ENCODE measurements at places on chromosomes 13 and 19.

- DNase-seq: no peak
These were observed 116.2 kb downstream of the OLFM4 start for GRCh38 chr13:53144826-53145225.

DNA sequence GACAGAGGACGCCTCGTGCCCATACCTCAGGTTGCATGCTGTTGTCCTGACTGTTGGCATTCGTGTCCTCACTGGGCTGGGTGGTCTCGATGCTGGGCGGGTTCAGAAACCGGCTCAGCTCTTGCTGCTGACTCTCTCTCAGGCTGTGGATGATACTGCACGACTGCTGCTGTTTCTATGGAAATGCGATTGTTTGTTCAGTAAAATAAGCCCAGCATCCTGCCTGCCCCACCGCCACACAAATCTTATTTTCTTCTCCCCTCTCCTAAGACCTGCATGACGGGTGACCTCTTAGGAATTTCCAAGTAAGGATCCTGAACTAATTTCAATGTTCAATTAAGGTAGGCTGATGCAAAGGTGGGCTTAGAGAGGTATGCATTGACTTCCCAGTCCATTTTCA lies 356.5 kb downstream of the NALCN start:
- peak; percentile 56 for DNase-seq

DNA sequence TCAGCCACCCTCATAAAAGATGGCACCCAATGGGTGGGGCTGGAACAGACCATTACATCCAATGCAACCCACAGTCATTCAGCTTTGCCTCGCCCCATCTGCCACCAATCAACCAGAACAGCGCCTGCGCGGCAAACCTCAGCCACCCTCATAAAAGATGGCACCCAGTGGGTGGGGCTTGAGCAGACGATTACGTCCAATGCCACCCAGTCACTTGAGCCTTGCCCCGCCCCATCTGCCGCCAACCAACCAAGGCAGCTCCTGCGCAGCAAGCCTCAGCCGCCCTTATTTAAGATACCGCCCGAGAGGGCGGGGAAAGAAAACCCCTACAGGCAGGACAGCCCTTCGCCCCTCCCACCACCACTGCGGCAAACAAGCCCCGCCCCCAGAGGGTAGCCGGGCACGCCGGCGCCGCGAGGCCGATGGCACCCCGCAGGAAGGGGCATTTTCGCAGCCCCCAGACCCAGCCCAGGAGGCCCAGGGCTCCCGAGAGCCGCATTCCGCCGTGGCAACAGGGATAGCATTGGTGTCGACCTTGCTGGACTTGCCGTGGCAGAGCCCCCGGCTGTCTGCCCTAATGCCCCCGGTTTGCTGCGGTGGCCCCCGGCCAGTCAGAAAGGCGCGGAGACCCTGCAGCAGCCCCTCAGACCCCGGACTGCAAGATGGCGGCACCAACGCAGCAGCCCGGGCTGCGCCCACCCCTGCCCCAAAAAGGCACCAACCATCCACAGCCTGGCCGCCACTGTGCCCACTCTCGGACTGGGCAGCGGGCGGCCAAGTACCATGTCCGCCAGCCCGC lies 675 bp downstream of the PEG3 start:
- no peak for DNase-seq

DNA sequence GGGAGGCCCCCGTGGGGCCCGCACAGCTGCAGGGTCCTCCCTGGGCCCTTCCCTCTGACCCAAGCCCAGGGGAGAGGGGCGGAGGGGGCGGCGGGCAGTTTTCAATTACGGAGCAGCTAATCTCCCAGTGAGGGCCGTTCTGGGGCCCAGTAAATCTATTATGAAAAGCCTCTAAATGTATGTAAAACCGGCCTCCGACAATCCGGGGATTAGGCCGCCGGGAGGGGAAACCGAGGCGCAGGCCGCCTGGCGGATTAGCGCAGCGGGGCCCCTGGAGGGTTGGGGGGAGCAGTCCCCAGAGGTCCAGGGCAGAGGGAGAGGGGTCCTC lies 25.1 kb downstream of the EFNA2 start:
- DNase-seq: no peak

- no peak for DNase-seq
These were observed 2.5 kb downstream of the ZNRF4 start for GRCh38 chr19:5457709-5458108.

DNA sequence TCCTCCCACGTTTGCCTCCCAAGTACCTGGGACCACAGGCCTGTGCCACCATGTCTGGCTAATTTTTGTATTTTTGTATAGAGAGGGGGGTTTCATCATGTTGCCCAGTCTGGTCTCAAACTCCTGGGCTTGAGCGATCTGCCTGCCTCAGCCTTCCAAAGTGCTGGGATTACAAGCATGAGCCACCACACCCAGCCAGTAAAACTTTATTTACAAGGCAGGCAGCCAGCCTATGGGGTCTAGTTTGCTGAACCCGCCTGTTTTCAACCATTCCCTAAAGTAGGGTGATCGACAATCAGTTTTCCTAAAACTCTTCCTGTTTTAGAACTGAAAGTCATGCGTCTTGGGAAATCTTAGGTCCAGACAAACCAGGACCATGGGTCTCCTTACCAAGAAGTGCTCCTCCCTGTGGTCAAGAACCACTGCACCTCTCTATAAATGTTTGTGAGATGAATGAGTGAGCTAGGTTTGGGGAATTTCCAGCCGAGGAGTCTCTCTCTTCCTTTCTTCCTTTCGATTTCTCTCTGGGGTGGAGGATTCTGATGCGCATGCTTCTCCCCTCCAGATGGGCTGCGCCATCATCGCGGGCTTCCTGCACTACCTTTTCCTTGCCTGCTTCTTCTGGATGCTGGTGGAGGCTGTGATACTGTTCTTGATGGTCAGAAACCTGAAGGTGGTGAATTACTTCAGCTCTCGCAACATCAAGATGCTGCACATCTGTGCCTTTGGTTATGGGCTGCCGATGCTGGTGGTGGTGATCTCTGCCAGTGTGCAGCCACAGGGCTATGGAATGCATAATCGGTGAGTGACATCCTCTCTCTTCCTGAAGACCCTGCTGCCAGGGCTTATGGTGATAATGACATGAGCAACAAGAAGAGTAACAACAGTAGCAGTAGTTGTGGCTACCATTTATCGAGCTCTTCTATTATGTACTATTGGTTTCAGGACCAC lies 38.7 kb downstream of the ADGRE1 start:
- DNase-seq: no peak

DNA sequence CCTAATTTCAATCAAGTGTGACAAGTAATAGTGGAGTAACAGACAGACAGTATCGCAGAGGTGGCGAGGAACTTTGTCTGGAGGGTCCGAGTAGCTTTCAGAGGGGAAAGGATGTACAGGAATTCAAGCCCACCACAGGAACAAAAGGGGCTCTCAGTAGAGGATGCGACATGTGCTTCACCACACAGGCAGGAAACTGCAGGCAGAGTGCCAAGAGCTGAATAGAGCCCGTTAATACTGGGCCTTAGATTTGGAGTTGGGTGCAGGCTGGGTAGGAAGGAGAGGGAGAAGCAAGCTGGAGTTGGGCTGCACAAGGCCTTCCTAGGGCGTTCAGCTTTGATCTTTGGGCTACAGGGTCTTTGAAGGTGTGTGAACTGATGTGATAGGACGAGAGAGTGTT lies 1.2 kb downstream of the CCDC70 start:
- DNase-seq: no peak

GRCh38 chr19:10270616-10271394 lies at the start of gene ICAM1:
Gene ICAM1, plus strand, starts transcription at chr19:10271120. Its CDS starts 40 bp downstream, at chr19:10271160.
- peak; percentile 3 for DNase-seq

- DNase-seq: no peak
These were observed 1.7 kb downstream of the YJEFN3 start for GRCh38 chr19:19530423-19530804.

DNA sequence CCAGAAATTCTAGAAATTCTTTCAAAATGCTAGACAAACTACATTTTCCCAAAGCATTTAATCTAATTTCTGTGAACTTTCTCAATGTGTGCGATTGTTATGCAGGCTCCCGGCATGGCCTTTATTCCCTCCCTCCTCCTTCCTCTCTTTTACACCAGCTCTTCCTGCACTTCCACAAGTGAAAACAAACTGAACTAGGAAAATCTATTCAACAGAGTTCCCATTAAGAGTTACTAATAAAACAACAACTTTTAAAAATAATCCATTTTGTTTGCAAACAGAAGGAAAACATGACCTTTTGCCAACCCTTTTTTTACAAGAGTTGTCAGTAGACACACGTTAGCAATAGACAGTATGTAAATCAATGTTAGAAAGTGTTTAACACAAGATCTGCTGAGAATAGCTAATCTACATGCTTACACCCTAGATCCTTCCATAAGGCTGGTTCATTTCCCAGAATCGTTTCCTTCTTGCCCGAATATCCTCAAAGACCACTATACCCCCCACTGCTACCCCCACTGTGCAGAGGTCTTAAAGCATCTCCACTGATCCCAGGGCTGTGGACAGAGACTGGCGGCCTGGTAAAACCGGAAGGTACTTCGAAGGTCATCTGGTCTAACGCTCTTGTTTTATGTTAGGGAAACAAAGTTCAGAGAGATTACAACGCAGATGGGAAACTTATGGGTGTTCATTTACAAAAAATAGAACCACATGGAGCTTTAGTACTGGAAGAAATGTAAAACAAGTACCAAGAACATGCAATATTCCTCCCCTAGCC lies 98.0 kb downstream of the FOXO1 start:
- no peak for DNase-seq

DNA sequence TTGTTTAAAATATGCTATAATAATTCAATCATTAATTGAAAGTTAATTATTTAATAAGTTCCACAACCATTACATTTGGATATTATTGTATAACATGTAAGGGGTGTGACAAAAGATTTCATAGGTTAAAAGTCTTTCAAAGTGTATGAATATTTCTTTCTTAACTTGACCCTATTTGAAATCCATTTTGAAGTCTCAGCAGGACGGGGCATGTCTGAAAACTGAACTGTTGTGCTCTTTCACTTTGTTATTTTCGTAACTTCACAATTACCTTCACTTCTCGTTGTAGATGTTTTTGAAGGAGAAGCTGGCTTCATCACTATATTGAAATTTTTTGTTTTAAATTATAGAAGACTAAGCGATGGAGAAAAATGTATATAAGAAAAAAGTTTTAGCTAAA lies 1775.7 kb downstream of the PCDH9 start:
- no peak for DNase-seq

GRCh38 chr19:35955881-35956634 lies 19.9 kb downstream of the LRFN3 start:
- DNase-seq: no peak

DNA sequence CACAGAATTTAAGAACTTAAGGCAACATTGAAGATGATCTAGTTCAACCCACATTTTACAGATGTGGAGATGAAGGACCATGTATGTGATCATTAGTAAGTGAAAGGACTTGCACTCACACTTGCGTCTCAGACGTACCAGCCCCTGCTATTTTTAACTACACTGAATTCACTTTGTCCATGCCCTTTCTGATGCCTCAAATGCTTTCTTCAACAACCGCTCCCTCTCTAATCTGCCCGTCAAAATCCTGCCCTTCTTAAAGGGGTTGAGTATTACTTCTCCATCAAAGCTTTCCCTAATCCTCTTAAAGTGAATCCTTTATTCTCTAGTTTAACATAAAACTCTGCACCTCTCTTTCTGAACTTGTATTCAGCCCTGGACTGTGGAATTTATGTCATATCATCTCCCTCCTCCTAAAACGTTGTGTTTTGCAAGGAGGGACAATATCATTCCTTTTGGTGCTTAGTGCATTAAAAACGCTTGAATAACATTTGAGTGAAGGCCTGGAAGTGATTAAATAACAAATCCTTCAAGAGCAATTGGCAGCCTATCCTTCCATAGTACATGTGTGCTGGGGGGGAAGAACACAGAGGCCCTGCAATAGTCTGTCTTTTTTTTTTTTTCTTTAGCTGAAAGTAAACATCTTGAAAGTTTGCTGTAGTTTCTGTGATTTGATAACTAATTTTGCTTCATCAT lies 493.3 kb downstream of the LMO7 start:
- DNase-seq: no peak

DNA sequence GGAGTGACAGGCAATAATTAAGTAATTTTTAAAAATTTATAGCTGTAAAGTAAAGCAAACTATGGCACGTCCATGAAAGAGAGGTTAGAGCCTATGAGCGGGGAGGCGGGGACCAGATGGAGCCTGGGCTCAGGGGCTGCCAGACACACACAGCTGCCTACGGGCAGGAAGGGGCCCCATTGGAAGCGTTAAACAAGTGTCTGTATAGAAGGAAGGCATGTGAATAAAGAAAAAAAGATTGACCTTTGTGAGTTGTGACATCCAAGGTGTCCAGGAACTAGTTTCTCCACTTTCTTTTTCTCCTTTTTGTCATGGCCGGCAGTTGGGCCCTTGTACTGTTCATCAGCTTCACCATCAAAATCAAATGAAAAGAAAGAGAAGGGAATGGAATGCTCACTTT lies 56.8 kb downstream of the LRCH1 start:
- no peak for DNase-seq

DNA sequence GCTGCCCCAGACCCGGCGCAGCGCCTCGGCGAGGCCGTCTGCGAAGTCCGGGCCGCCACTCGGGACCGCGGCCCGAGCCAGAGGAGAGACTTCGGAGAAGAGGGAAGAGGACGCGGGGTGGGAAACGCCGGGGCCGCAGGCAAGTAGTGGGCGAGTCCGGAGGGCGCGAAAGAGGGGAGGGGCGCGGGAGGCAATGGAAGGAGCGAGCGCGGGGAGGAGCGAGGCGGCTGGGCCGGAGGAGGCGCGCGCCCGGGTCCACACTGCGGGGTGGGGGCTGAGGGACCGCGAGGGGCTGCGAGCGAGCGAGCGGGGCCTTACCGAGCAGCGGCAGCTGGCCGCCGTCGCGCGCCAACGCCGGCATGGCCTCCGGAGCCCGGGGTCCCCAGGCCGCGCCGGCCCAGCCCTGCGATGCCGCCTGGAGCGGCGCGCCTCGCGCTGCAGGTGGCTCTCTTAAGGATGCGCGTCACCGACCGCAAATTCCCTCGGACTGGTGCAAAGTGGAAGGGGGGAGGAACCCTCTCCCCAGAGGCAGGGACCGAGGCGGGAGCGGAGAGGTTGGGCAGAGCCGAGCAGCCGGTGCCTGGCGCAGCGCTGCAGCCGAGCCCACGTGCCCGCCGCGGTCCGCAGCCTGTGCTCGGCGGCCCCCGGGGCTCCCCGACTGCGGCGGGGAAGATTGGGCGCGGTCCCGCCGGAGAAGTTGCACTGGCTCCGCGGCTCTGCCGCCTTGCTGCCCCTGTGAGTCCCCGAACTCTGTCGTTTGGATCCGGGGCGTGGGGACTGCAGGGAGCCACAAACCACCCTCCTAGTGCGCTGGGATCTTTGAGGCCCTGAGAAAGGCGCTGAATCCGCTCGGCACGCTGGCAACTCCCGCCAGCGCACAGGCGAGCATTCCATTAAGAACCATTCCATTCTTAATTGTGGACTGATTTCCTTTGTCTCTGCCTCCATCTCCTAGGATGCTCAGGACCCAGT lies at the start of gene FLT3:
TSS of gene FLT3 (minus strand) at position 427 of the 972 bp plus-strand sequence. CDS start at position 361, 66 bp downstream.
- peak; percentile 67 for DNase-seq

DNA sequence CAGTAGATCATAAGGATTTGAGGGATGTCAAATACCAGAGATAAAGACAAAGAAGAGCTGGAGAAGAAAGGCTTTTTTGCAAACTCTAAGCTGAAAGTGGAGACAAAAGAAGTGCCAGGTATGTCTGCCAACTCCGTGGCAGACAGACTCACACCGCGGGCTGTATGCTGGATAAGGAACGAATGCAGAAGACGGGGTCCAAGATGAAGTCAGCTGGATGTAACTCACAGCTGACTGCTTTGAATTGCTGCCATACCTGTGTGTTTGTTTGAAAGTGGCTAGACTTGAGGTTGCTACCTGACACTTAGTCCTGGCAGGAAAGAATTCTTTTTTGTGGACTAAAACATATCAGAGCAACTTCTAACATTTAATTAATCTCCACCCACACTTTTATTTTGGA lies 398.8 kb downstream of the DLEU7 start:
- DNase-seq: no peak

- no peak for DNase-seq
These were observed 16.8 kb downstream of the CDK8 start for GRCh38 chr13:26270707-26271106.

- no peak for DNase-seq
These were observed 1442.9 kb downstream of the UQCRFS1 start for GRCh38 chr19:27770095-27770494.
